ENCODE measurements at places on chromosomes 7 and 10.

DNA sequence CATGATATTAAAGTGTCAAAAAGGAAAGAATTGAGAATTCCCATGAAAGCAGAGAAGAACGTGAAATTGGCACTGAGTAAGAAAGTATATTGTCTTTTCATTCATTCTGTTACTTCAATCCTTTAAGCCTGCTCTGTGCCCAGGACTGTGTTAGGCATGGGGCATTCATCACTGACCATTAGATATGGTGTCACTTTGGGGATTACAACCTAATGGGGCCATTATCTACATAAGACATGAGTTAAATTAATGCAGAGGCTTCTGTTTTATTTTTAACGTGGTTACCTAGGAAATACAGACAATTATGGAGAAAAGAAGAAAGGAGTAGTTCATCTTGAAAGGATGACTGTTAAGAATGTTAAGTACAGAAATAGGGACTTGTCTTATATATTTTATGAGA is 163.5 kb upstream of the LRGUK start:
- DNase-seq = no peak

- no peak for DNase-seq
These were observed 1028.6 kb downstream of the CNTNAP2 start for GRCh38 chr7:147145194-147145593.

DNA sequence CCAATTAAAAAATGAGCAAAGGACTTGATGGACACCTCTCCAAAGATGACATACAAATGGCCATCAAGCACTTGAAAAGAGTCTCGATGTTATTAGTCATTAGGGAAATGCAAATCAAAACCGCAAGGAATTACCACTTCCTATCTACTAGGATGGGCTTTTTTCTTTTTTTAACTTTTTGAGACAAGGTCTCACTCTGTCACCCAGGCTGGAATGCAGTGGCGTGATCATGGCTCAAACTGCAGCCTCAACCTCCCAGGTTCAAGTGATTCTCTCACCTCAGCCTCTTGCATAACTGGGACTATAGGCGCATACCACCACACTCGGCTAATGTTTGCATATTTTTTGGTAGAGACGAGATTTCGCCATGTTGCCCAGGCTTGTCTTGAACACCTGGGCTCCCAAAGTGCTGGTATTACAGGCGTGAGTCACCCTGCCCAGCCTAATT is 13.6 kb downstream of the NKX1-2 start:
- DNase-seq = no peak

- DNase-seq = no peak
These were observed 58.1 kb downstream of the CAV1 start for GRCh38 chr7:116582806-116583444.

GRCh38 chr10:44774676-44775401 is 136.3 kb upstream of the TMEM72 start:
- no peak for DNase-seq

- DNase-seq = no peak
These were observed 21.4 kb upstream of the PRKAR1B start for GRCh38 chr7:748446-748845.

DNA sequence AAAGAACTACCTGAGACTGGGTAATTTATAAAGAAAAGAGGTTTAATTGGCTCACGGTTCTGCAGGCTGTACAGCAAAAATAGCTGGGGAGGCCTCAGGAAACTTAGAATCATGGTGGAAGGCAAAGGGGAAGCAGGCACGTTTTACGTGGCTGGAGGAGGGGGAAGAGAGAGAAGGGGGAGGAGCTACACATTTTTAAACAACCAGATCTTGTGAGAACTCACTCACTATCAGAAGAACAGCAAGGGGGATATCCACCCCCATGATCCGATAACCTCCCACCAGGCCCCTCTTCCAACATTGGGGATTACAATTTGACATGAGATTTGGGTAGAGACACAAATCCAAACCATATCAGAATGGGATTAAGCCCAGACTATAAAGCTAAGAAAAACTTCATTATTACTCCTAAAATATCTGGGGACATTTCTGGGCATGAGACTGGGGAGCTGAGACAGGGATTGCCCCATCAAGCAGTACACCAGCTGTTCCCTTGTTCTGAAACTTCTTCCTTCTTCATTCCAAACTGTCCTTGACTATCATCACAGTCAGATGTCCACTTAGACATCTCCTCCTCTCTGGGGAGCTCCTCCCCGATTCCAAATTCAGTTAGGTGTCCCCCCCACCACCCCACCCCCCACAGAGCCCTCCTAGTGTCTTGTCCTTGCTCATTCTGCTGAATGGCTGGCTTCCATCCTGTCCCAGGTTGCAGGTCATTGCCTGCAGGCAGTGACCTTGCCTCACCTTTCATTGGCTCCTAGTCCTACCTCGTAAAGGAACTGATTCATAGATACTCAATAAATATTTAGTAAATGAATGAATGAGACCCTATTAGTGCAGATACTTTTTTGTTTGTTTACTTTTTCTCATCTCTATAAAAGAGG is 132.6 kb downstream of the EVX1 start:
- no peak for DNase-seq

GRCh38 chr10:92688573-92688926 is 1.2 kb upstream of the HHEX start:
- no peak for DNase-seq

GRCh38 chr10:273088-273487 is 137.8 kb downstream of the ZMYND11 start:
- no peak for DNase-seq

- DNase-seq = no peak
These were observed 550.3 kb downstream of the GRM8 start for GRCh38 chr7:126702242-126703016.

GRCh38 chr7:27367933-27368549 is 125.4 kb downstream of the EVX1 start:
- DNase-seq = no peak

- no peak for DNase-seq
These were observed 23.2 kb downstream of the CDK1 start for GRCh38 chr10:60801522-60801921.
